ENCODE measurements at places on chromosomes 5 and 9.

GRCh38 chr5:143376911-143377813 lies 26.3 kb downstream of the NR3C1 start:
- DNase-seq, result peak; percentile 22

DNA sequence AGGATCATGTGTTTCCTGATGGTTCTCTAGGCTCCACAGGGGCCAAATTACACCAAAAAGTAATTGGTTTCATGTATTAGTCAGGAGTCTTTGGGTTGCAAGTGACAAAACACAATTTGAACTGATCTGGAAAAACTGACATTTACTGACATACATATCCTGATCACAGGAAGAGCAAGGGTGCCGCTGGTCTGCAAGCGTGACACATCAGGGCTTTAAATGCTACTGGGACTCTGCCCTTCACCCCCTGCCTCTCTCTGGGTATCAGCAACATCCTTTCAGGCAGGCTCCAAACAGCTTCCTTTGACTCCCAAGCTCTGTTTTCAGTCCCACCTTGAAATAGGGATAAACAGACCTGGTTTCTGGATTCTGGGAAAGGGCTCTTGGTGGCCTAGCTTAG lies 197.5 kb downstream of the PALM2AKAP2 start:
- no peak for DNase-seq

- no peak for DNase-seq
These were observed 62.2 kb upstream of the IL33 start for GRCh38 chr9:6153425-6153824.

- no peak for DNase-seq
These were observed 86.3 kb upstream of the RPS23 start for GRCh38 chr5:82364497-82364896.

GRCh38 chr5:76642390-76643040 lies 19.3 kb upstream of the F2RL2 start:
- no peak for DNase-seq

Measured in NB4 (cell line).